Endothelial cell (in vitro differentiated cells): ENCODE measurements at places on chromosomes 2 and 18.

- DNase-seq = no peak
Observed at GRCh38 chr18:79873449-79874110, 75.8 kb downstream of the KCNG2 start.

DNA sequence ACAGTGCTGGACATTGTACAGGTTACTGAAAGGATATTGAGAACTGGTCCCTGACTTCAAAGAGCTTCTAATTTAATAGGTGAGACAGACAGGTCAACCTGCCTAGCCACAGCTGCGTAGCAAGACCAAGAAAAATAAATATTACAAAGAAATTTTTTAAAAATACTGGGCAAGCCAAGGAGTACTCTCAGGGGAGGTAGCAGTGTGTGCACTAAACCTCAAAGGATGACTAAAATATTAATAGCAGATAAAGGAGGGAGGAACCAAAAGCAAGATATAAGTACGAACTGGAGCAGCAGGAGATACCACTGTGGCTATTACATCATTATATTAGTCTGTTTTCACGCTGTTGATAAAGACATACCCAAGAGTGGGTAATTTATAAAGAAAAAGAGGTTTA lies 14.9 kb downstream of the SCG2 start:
- DNase-seq = no peak

DNA sequence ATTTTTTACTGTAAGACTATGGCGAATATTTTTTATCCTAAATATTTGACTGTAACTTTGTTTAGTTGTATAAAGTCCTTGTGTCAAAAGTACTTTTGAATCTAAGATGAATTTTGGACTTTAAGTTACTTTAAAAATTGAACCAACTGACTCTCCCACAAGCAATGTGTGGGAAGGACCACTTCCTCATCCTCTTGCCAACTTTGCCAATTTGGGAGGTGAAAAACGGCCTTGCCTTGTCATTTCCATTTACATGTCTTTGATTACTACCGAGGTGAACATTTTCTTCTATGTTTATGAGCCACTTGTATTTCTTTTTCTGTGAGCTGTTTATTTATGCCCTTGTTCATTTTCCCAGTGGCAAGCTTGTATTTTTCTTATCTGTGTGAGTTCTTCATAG lies 12.8 kb upstream of the MSGN1 start:
- DNase-seq = no peak

DNA sequence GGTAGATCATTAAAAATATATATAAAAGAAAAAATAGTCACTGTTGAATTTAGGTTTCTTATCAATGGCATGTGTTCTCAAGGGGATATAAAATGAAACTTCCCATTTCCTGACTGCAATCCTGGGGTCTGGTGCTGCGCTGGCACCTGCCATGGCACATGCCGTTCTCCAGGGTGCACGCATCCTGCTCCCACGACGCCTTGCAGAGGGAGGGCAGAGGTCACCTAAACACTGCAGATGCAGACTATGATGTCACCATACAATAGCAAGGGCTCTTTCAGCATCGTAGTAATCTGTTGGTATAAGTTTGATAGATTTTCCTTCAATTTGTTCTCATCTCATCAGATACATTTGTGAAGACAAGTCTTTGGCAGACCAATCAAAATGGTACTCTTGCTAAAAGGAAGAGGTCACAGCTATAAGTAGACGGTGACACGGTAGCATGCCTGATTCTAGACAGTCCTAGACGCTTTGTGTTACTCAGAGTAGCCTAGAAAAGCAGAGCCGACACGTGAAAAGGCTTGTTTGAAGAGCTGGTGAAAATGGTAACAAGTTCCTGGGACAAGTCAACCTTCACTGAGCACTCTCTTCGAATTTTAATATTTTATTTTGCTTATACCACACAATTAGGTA lies 761.4 kb downstream of the DCDC2C start:
- no peak for DNase-seq

GRCh38 chr2:174833737-174834136 lies 69.5 kb upstream of the CHRNA1 start:
- DNase-seq = no peak

DNA sequence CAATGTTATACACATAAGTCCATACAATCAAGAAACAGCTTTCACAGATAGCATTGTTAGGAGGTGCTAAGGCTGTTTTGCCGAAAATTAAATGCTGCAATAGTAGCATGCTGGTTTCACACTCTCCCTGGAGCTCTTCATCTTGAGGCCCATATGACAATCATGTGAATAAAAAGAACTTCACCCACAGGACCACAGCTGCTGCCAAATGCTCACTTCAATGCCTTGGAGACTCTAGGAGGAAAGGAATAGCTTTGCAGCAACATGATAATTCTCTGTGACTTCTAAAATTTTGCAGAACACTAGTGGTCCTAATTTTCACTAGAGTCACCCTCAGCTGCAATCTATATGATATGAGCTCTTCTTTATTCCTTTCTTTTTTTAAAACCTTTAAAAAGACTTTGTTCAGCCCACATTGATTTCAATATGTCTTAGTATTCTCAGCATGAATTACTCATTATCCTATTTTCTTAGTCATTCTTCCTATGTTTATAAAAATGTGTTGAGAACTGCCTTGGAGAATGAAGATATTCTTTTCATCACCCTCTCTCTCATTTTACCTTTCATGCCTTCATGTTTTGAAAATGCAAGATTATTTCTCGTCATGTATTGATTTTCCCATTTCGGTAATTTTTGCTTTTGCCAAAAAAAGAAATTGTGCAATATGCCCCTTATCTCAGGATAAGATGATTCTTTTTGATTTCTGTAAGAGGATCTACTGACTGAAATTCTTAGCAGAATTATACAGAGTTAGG lies 108.2 kb downstream of the PDE1A start:
- no peak for DNase-seq

- no peak for DNase-seq
Observed at GRCh38 chr2:9416962-9417316, 6.4 kb downstream of the ITGB1BP1 start.

- DNase-seq = no peak
Observed at GRCh38 chr2:217048730-217049129, 188.9 kb upstream of the TNP1 start.

DNA sequence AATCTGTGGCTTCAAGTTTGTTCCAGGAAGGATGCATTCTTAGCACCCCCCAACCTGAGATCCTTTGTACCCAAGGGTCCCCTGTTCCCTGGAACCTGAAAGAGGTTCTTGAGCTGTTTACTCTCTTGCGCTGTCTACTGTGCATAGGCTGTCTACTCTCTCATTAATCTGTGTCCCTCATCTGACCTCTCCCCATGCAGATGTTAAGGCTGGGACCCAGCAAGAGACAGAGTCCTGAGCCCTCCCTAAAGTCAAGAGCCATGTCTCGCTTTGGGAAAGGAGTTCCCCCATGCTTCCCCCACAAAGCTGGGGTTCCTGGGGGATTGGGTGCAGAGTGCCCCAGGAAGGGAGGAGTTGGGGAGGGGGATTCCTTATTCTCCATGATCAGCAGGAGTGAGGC lies 312.9 kb downstream of the CYP26B1 start:
- no peak for DNase-seq

DNA sequence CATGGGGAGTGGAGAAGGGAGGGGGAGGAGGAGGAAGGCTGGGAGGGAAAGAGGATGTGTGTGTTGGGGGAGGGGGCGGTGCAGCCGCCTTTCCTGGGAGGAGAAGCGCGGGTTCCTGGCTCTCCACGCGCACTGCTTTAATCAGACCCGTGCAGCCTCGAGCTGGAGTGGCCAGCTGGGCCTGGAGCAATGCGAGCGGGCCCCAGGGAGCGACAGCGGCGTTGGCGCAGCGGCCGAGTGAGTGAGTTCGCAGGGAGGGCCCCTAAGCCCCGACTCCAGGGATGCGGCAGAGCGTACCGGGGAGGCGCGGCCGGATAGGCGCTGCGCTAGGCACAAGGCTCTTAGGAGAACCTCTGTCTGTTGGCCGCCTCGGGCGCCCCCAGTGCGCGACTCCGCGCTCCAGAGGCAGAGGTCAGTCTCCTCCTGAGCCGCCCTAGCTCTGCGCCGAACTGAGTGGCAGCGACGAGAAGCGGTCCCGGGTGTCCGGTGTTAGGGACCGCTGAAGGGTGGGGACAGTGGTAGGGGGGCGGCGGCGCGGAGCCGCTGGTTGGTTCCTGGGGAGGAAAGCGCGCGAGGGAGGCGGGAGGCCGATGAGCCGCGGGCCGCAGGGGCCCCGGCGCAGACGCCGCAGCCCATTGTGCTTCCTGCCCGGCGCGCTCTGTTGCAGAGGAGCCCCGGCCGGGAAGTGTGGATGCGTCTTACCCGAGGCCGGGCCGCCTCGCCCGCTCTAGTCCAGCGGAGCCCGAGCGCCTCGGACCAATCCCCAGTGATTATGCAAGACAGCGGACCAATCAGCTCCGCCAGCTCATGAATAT lies 455 bp upstream of the DLX1 start:
- DNase-seq = peak; percentile 86

- no peak for DNase-seq
Observed at GRCh38 chr2:236196366-236196765, 28.2 kb upstream of the GBX2 start.

DNA sequence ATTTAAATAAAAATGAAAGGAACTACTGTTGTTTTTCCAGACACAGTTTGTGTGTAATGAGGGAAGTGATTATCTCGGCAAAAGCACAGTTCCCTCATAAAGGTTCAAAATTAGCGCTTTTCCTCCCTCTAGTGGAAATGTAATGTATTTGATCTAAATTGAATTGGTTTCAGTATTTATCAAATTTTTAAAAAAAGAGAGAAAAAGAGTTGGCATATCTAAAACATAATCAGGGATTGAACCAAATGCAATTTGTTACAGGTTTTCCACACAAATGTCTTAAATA lies 37.5 kb downstream of the CMPK2 start:
- no peak for DNase-seq

DNA sequence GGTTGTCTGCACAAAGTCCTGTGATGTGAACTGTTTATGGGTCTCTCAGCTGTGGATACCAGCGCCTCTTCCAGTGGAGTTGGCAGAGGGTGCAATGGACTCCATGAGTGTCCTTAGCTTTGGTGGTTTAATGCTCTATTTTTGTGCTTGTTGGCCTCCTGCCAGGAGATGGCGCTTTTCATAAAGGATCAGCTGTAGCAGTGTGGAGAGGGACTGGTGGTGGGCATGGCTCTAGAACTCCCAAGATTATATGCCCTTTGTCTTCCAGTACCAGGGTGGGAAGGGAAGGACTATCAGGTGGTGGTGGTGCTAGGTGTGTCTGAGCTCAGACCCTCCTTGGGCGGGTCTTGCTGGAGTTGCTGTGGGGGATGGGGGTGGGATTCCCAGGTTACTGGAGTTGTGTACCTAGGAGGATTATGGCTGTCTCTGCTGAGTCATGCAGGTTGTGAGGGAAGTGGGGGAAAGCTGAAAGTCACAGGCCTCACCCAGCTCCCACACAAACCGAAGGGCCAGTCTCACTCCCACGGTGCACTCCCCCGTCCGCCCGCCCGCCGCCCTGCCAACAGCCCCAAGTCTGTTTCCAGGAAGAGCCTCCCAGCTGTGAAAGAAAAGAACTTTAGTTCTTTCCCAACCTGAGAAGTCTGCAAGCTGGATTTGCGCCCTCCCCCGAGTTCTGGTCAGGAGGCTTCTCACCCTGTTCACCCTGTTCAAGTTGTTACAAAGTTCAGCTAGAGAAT lies 108.1 kb downstream of the MARCO start:
- DNase-seq = peak; percentile 53

DNA sequence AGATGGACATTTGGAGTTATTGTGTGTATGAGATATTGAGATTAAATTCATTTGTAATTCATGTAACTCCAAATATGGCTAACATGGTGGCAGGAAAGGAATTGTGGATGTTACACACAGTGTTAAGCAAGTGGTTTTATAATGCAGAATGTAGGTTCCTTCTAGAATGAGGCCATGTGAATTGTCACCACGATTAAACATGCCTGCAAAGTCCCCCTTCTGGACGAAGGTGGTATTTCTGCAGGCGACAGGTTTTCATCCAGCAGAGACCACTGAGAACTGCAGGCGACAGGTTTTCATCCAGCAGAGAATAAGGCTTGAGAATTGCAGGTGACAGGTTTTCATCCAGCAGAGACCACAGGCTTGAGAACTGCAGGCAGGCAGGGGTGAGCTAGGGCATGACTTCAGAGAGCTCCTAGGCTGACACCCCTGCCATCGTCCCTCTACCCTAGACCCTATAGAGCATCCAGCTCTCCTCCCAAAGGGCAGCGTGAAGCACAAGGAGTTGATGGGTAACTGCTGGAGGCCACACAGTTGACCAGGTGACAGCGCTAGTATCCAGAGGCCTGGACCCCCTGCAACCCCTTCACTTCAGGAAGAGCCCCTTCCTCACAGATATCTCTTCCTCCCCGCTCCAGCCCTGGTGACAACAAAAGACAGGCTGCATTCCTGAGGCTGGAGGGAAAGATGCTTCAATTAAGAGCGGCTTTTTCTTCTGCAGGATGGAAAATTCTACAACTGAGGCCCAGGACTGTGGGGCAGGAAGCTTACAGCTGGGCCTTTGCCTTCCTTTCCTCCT lies 175.8 kb downstream of the LOXHD1 start:
- peak; percentile 79 for DNase-seq

DNA sequence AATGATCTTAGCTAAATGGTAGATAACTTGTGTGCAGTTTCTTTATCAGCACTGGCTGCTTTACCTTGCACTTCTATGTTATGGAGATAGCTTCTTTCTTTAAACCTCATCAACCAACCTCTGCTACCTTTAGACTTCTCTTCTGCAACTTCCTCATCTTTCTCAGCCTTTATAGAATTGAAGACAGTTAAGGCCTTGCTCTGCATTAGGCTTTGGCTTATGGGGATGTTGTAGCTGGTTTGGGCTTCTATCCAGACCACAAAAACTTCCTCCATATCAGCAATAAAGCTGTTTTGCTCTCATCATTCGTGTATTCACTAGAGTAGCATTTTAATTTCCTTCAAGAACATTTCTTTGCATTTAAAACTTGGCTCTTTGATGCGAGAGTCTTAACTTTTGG lies 123.7 kb downstream of the PIK3C3 start:
- no peak for DNase-seq

DNA sequence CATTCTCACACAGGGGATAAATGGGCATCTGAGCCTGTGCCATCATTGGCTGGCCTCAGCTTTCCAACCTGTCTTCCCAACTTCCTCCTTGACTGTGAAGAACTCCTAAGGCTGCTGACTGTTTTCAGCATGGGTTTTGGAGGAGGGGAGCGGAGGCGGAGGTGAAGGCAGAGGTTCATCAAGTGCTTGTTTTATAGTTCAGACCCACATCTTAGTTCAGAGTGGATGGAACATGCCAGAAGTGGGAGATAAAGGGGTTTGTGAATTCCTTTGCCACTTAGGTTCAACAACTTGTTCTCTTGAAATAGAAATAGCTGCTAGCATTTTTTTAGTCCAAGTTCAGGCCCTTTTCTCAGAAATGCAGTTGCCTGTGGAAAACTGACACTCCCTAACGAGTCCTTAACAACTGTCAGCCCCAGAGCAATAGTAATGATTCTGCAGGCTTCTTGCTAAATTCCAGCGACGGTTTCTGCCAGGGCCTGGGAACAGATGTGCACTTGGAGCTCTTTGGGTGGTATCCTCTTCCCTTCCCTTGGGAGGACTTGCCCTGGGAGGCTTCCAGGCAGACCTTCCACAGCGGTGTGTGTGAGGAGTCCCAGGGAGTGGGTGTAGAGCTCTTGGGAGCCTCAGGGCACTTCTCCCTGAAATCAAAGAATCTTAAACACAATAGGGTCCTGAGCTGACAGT lies 30.1 kb upstream of the ITGA6 start:
- no peak for DNase-seq
